ENCODE measurements at places on chromosomes 12 and 14. TPM values are rescaled to one million over a fixed set of nuclear protein-coding genes. Genes with fewer than 3 reads are reported as not detected.

The PTPN6 gene
- 35.4 TPM for polyA plus RNA-seq

The KLHL42 gene
- 8.0 TPM for polyA plus RNA-seq

The PTGER2 gene
- polyA plus RNA-seq = 1.3 TPM

The PLEKHD1 gene
- 0.19 TPM for polyA plus RNA-seq

The LRP10 gene
- polyA plus RNA-seq = 5.4 TPM

Measured in GM23338 (cell line).